HL-60 (cell line): ENCODE measurements at places on chromosomes 4 and X.

- DNase-seq: no peak
These were observed 591.7 kb downstream of the CCSER1 start for GRCh38 chr4:90718931-90719330.

DNA sequence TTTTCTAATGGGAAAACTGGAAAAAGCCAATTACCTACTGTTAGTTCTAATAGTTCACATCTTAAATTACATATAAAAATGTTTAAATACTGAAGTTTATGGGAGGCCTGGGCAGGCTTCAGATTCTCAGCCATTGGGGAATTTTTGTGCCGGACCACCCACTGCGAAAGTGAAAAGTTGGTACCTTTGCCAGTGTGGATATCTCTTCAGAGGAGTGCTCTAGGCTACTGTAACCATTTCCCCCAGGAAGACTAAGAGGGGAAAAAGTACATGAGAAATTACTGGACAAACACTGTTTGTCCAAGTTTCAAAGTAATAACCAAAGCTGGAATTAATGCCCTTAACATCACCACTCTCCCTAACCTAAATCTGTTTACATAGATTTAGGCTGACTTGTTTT, 20.8 kb downstream of the PITX2 start:
- DNase-seq: no peak

DNA sequence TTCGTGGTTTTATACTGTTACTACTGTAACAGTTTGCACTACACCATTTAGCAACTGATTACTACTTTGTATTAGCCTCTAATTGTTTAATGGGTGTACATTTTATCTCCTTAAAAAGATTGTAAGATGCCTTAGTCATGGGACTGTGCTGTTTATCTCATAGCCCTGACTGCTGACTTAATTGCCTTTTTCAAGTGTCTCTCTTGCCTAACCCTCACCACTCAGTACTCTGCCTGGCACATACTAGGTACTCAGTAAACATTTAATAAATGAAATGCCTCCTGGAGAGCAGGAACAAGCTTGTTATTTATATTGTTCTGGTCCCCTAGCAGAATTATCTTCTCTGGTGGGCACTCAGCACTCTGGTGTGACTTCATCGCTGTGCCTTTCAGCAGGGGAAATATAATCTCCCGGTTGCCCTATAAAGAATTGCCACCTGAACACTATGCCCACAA, 1.7 kb upstream of the STIM2 start:
- DNase-seq: no peak

- DNase-seq: no peak
These were observed 1.6 kb downstream of the C4orf51 start for GRCh38 chr4:145681518-145681917.

GRCh38 chr4:2768921-2769336, 12.8 kb upstream of the TNIP2 start:
- no peak for DNase-seq

GRCh38 chr4:127250577-127250976, 382.2 kb upstream of the INTU start:
- peak; percentile 30 for DNase-seq

DNA sequence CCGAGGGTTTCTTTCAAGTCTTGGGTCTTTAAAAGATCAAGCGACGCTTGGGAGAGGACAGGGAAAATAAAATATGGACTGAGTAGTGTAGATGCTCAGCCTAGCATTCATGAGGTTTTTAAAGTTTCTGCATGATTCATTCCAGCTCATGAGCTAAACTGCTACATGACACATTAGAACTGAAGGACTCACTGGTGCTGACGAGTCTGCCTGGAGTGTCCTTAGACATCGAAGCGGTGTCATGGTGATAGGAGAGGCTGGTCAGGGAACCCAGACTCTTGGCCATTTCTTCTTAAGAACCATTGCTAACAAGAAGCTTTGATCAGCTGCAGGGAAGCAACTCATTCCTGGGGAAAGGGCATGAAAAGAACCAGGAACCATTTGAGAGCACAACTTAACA, 158.6 kb downstream of the TRIML1 start:
- DNase-seq: no peak

GRCh38 chr4:98383431-98384106, 122.4 kb downstream of the RAP1GDS1 start:
- no peak for DNase-seq

DNA sequence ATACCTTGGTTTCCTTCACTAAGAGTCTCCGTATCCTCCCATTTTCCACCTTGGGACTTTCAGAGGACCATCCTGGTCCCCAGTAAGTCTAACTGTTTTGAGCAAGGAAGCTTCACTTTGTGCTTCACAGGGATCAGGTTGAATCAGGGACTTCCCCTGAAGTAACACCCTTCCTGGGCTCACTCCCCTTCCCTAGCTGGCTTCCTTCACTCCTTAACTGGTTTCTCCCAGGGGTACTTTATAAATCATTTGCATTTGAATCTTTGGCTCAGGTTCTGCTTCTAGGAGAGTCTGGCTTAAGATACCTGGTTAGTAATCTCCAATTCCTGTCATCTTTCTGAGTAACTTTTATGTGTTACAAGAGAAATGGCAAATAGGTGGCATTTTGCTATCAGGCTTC, 24.5 kb upstream of the GRIA2 start:
- no peak for DNase-seq

DNA sequence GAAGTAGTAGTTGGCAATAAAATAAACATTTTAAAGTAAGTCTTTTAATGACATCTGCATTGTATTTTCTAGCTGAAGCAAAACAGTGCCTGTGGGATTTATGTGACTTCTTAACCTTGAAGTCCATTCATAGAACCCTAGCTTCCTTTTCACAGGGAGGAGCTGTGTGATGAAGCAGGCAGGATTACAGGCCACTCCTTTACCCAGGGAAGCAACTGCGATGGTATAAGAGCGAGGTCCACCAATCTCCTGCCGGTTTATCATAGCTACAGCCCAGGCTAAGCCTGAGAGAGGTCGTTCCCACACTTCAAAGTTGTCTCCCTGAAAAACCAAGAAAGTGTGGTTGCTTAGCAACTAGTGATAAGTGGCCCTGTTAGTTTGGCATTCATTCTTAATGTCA, 7.0 kb downstream of the RPL36A start:
- DNase-seq: no peak

DNA sequence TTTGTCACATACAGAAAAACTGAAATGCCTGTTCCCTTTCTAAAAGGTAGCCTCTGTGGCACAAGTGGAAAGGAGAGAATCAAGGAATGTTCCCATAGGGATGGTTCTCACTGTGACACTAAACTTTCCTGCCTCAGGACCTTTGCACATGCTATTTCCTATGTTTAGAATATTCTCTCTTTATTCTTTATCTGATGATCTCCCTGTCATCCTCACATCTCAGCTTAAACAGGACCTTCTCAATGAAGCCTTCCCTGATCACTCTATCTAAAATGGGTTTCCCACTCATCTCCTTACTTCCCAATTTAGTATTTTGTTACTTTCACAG, 32.3 kb downstream of the HOPX start:
- DNase-seq: no peak
